Eye (tissue), 1 donor: ENCODE measurements at places on chromosomes 11 and 22.

- peak; percentile 87 for DNase-seq
These were observed 670 bp downstream of the NEFH start for GRCh38 chr22:29480512-29481264.

DNA sequence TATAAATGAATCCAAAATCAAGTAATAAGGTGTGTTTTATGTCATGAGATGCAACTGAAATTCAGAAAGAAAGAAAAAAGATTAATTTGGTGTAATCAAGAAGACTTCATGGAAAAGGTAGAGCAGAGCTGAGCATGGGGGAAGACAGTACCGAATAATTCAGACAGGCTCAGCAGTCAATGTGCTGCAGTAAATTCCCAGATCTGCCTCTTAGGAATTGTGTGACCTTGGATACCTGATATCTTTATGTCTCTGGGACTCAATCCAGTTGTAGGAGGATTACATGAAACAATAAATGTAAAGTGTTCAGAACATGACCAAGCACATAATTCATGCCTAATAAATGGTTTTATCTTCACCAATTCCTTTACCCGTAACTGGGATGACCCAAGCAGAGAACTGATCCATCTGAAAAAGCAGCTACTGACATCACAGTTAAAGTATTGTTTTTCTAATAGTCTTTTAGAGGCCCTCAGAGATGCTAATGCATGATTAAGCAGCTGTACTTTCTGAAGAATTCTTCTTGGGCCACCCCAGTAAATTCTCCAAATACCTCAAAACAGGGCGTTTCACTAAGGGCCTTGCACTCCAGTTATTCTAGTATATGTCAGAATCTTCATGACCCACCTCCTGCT lies 7.8 kb downstream of the MS4A12 start:
- DNase-seq, result no peak

DNA sequence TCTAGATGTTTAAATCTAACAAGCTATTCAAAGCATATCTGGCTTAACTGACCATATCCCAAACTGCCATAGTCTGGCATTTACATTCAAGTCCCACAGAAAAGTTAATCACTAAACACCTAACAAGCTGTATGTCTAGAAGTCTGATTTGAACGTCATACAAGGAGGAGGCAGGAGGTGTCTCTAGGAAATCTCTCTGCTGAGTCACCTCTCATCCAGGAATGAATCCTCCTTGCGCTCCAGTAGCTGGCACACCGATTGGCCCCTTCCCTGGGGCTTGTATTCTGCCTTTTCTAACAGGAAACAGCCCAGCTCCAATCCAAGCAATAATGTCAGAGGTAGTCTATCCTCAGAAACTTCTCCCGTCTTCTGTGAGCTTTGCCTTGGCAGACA lies 31.8 kb downstream of the FEZ1 start:
- no peak for DNase-seq

DNA sequence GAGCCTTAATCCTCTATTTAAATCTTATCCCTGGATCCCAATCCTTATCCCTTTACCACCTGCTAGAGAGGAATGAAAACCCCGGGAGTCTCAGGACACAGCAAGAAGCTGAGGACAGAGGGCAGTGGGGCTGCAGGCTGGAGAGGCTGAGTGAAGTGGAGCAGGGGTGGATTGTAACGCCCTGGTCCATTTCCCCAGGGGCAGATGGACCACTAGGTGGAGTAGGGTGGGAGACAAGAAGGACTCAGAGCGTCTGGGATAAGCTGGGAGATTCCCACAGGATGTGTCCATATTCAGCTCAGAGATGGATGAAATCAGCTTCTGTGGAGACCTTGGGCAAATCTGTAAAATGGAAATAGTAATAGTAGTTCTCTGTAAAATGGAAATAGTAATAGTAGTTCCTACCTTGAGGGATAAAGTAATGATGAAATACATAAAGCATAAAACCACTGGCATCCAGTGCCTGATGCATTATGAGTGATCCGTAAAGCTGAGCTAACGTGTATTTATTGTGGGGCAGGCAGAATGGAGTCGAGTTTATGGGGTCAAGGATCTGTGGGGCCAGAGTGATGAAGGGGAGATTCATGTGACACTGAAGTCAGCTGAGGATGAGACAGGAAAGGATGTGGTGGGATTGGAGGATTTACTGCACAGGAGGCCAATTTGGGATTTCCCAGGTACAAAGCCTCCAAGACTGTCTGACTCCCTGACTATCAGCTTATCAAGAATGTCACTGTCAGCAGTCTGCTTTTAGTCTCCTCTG lies 1.9 kb upstream of the ROBO4 start:
- no peak for DNase-seq

DNA sequence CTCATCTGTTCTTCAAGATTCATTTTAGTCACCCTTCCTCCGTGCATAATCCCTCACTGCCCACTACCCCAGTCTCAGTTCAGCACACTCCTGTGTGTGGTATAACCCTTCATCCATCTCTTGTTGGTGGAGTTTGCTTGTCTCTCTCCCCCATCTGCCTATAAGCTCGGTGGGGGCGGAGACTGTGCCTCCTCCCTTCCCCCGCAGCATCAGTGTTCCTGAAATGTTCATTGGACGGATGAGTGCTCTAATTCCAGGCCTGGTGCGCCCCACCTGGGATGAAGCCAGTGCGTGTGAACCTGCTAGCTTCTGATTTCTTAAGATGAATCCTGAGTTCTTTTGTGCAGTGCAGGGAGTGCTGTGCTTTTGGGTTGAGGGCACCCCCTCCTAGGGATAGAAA lies 100.0 kb downstream of the GRIK4 start:
- DNase-seq, result no peak

- DNase-seq, result no peak
These were observed 10.9 kb downstream of the CDC42BPG start for GRCh38 chr11:64833509-64833908.

DNA sequence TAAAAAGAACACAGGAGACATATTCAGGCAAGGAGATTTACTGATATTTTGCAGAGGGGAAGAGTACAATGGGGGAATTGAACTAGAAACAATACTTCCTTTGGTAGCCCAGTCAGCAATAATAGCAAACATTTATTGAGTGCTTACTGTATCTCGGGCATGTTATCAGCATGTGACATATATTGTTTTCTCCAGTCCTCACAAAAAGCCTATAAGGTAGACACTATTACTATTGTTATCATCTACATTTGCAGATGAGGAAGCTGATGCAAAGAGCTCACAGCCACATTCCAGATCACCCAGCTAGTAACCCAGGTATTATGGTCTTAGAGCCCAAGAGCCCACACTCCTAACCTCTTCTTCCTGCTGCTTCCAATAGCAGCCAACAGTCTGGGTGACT lies 27.9 kb downstream of the NAV2 start:
- DNase-seq, result no peak

DNA sequence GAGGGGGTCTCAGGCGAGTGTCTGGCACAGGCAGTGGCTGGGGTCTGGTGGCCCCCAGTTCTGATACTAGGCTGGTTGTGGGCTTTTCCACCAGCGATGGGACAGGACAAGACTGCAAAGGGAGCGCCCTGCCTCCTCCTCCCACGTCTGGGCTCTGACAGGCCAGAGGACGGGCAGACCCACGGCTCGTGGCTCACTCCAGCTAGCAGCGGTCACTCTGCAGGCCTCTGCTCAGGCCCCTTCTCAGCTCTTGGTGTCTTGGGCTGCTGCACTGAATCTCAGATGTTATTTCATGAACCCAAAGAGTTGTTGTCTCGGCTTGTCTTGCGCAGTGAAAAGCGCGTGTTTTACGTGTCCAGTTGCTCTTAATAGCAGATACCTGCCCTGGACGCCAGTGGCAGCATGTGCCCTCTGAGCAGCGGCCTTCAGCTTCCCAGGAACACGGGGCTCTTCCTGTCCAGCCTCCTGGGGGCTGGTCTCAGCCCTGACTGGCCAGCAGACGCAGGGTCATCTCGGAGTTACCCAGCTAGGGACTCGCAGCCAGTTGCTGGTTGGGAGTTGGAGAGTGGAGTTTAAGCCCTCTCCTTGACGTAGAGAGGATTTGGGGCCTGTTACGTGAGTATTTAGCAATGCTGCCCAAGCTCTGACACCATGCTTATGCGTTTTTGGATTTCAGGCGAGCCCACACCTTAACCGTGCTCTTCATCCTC lies 9.6 kb downstream of the PTDSS2 start:
- no peak for DNase-seq

DNA sequence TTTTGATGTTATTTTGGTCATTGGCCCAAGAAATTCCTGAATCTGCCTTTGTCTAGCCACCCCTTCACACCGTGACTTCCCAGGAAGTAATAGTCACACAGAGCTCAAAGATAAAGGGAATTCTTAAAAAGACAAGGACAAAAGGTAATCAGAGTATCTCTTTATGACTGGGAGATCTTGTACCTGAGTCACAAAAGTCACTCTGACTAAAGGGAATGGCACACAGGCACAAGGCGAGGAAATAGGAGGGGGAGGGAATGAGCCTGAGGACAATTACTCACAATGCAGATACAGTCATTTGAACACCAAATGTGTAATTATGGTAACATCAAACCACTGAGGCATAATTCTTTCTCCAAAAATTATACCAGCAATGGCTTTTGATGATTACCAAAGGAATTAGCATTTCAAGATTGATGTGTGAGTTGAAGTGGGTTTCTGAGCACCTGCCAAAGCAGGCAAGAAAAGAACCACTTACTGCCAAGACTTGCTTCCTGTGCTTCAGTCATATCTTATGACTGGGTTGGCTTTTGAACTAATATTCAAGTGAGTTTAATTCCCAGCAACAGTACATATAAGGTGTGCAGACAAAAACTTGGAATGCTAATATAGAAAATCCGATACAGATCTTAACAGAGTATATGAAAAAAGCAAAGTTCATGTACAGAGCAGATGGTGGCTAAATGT lies 856.4 kb downstream of the LRRC4C start:
- no peak for DNase-seq

GRCh38 chr11:35151683-35152280 lies 12.8 kb downstream of the CD44 start:
- DNase-seq, result no peak
